T-helper 17 cell (primary cell): ENCODE measurements at places on chromosomes 7 and 10. TPM values are rescaled to one million over a fixed set of nuclear protein-coding genes. Genes with fewer than 3 reads are reported as not detected.

The CYREN gene
- total RNA-seq = 21.0 TPM

GRCh38 chr10:14211610-14212009 lies 119.1 kb downstream of the FRMD4A start:
- peaks cover 17% of the 10 kb centered on the region for H3K27me3 ChIP-seq
- peaks cover 4% of the 10 kb centered on the region for H3K4me1 ChIP-seq
- H3K4me3 ChIP-seq = no peak overlapping the region
- no peak overlapping the region for H3K27ac ChIP-seq
- no peak for DNase-seq

GRCh38 chr7:85883-86515 lies 106.4 kb upstream of the FAM20C start:
- H3K4me1 ChIP-seq = peaks cover 11% of the 10 kb centered on the region
- H3K27me3 ChIP-seq = peaks cover 11% of the 10 kb centered on the region
- no peak overlapping the region for H3K27ac ChIP-seq
- no peak overlapping the region for H3K4me3 ChIP-seq
- no peaks in the 10 kb centered on the region for H3K36me3 ChIP-seq

- no peaks in the 10 kb centered on the region for H3K36me3 ChIP-seq
- no peak overlapping the region for H3K4me3 ChIP-seq
- H3K4me1 ChIP-seq = no peaks in the 10 kb centered on the region
- H3K27me3 ChIP-seq = no peaks in the 10 kb centered on the region
- no peak for DNase-seq
Observed at GRCh38 chr7:54259185-54259584, 283.0 kb upstream of the VSTM2A start.

DNA sequence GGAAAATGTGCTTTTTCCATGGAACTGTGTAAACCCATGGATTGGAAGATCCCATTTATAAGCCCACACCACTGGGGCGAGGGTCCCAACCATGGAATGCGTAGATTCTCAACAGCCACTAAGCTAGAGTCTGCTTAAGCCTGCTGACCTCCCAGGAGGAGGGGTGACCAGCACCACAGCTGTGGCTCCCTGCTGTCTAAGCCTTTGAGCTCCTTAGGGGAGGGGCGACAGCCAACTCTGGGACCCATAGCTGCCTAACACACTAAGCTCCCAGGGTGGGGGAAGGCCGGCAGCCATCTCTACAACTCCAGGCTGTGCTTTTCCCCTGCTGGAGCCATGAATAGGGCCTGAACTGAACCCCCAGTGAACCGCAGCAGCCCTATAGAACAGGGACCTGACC lies 249.8 kb upstream of the HPS1 start:
- no peak overlapping the region for H3K4me3 ChIP-seq
- peaks cover 3% of the 10 kb centered on the region for H3K4me1 ChIP-seq
- no peak overlapping the region for H3K27ac ChIP-seq
- peaks cover 12% of the 10 kb centered on the region for H3K27me3 ChIP-seq
- H3K36me3 ChIP-seq = no peaks in the 10 kb centered on the region

DNA sequence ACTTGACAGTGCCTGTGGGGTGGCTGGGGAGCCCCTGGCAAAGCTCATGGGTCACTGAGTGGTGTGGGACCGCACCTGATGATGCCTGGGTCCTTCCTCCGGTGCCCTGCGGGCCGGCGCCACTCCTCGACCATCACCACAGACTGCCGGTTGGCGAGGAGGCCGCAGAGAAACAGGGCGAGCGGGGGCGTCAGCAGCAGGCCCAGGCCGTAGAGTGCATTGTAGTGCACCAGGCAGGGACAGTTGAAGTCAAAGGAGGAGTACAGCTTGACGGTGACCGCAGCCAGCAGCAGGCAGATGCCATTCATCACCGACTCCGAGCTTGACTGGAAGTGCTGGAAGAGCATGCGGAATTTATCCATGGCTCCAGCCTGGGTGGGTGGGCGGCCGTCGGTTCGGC lies 369 bp downstream of the CALHM3 start:
- H3K36me3 ChIP-seq = no peaks in the 10 kb centered on the region
- H3K4me3 ChIP-seq = no peak overlapping the region
- DNase-seq = no peak

DNA sequence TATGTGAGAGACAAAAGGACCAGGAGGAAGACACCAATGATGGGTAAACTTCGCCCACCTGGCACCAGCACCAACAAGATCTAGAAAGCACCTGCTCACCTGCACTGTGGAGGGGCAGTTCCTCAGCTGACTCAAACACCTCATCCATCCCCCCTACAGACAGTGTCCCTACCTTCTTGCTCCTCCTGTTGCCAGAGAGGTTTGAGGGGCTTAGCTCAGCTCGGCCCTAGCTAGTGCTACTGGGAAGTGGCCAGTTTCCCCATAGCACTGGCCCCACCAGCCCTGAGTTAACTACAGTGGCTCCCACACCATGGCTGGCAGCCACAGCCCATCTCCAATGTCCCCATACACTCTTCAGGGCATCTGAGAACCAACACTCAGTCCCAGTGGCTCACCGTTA lies 70.8 kb downstream of the GRID1 start:
- no peaks in the 10 kb centered on the region for H3K36me3 ChIP-seq
- H3K4me1 ChIP-seq = no peaks in the 10 kb centered on the region
- no peak for DNase-seq

GRCh38 chr10:90378524-90379076 lies 479.2 kb downstream of the HTR7 start:
- H3K27me3 ChIP-seq = peaks cover 4% of the 10 kb centered on the region
- no peak overlapping the region for H3K27ac ChIP-seq
- no peak overlapping the region for H3K4me3 ChIP-seq
- H3K4me1 ChIP-seq = no peaks in the 10 kb centered on the region

DNA sequence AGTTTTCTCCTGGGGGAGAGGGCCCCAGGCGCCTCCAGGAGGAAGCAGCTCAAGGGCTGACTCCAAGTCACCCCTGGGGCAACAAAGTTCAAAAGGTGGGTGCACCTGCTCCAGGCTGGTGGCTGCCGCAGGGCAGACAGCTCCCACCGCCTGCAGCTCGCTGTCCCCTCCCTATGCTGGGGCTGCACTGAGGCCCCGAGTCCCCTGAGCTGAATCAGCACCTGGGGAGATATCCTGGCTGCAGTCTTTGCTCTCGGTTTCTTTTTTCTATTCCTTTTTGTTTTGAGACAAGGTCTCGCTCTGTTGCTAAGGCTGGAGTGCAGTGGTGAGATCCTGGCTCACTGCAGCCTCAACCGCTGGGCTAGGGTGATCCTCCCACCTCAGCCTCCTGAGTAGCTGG lies 183.4 kb downstream of the DNAJB6 start:
- no peak overlapping the region for H3K4me3 ChIP-seq
- H3K4me1 ChIP-seq = peaks cover 12% of the 10 kb centered on the region
- DNase-seq = no peak
- H3K36me3 ChIP-seq = peaks cover 3% of the 10 kb centered on the region
- no peak overlapping the region for H3K27ac ChIP-seq

DNA sequence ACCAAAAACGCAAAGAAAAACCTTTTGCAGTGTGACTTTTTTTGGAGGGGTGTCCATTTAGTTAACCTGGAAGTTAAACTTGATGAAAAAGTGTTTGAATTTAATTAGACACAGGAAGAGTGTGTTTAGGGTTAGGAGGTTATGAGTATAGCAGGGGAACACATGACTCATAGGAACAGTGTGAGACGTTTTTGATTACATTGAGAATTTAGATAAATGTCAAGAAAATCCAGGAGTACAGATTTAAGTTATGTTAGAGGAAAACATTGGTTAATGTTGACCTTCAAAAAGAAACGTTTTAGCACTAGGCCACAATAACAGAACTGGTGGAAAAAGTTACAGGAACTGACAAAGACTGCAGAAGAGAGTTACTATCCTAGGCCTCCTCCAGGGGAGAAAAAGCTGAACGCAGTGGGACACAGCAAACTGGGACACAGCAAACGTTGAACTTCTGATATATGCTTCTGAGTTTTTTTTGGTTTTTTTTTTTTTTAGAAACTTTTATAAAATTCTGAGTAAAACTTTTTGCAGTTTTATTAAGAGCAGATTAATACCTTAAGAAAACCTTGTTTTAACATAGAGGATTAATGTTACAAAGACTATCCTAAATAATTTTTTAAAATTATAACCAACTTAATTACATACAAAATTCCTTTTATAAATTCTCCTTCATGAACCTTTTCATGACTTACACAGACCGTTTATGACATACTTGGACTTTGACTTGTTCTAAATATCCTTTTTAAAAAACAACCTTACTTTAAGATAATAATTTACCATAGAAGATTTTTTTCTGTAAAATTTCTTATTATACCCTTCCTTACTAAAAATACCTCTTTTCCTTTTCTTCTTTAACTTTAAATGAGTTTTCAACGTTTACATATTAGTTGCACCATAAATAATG lies 22.2 kb downstream of the LANCL2 start:
- DNase-seq = no peak
- peaks cover 5% of the 10 kb centered on the region for H3K36me3 ChIP-seq
- H3K27ac ChIP-seq = no peak overlapping the region
- no peaks in the 10 kb centered on the region for H3K27me3 ChIP-seq
- no peak overlapping the region for H3K4me3 ChIP-seq

- DNase-seq = no peak
- H3K36me3 ChIP-seq = peaks cover 2% of the 10 kb centered on the region
- H3K4me1 ChIP-seq = no peaks in the 10 kb centered on the region
- H3K4me3 ChIP-seq = no peak overlapping the region
- no peak overlapping the region for H3K27ac ChIP-seq
- peaks cover 26% of the 10 kb centered on the region for H3K27me3 ChIP-seq
Observed at GRCh38 chr10:28836435-28836743, 159.1 kb downstream of the BAMBI start.

DNA sequence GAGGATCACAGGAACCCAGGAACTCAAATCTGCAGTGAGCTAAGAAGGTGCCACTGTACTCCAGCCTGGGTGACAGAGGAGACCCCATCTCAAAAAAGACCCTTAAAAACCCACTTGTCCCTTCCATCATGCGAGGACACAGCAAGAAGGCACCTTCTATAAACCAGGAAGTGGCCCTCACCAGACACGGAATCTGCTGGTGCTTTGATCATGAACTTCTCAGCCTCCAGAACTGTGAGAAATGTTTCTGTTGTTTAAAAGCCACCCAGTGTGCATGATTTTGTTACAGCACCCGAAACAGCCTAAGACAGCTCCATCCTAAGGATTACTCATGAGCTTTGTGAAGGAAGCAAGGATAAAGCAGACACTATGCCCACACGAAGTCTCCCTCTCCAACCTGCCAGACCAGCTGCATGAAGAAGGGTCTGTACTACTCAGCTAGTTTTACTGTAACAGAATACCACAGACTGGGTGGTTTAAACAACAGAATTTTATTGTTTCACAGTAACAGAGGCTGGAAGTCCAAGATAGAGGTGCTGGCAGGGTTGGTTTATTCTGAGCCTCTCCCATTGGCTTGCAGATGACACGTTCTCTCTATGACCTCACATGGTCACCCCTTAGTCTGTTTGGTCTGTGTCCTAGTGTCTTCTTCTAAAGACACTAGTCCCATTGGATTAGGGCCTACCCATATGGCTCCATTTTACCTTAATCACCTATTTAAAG lies 13.7 kb downstream of the VIM start:
- no peak for DNase-seq
- no peak overlapping the region for H3K27ac ChIP-seq
- H3K4me1 ChIP-seq = peaks cover 11% of the 10 kb centered on the region
- peaks cover 5% of the 10 kb centered on the region for H3K36me3 ChIP-seq
- no peak overlapping the region for H3K4me3 ChIP-seq
- H3K27me3 ChIP-seq = no peaks in the 10 kb centered on the region

- DNase-seq = no peak
Observed at GRCh38 chr7:133429371-133429770, 176.5 kb downstream of the EXOC4 start.

DNA sequence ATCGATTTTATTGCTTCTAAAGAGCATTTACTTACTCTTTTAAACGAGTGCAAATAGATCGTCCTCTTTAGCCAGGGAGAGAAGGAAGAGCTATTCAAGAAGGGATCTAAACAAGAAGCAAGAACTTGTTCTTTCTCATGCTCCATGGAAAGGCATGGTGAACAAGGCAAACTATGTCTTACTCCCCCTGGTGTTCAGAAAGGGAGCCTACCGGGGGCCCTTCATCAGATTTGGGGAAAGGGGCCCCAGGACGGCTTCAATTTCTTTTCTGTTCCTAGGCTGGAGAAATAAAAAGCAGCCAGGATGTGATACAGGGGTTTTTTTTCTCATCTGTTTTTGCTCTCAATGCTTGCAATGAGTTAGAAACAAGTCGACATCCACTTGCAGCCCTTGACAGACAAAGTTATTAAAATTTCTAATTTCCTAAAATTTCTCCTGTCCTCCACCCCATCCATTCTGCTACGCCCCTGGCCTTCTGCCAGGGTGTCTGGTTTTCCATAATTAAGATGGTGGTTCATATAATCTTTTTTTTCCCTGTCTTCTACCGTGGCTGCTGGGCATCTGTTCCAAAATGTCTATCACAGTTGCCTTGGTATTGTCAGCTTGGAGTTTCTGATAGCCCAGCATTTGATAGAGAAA lies 214.4 kb downstream of the CREB5 start:
- no peak overlapping the region for H3K4me3 ChIP-seq
- H3K27me3 ChIP-seq = peaks cover 13% of the 10 kb centered on the region
- H3K27ac ChIP-seq = no peak overlapping the region
- DNase-seq = no peak
